CD4-positive, alpha-beta T cell treated with Interleukin-12 subunit alpha and Interleukin-12 subunit beta, for 1 hour (primary cell): ENCODE measurements at places on chromosomes 6 and 20.

- no peak for DNase-seq
These were observed 151.3 kb downstream of the DLL1 start for GRCh38 chr6:170139531-170139930.

- DNase-seq = peak; percentile 10
These were observed 108.4 kb downstream of the HUS1B start for GRCh38 chr6:548517-548916.

- DNase-seq = no peak
These were observed 14.9 kb downstream of the BPIFA1 start for GRCh38 chr20:33250666-33251065.

GRCh38 chr6:155975506-155975905 lies 519.9 kb upstream of the NOX3 start:
- DNase-seq = no peak

GRCh38 chr20:40991181-40991889 lies 37.3 kb upstream of the TOP1 start:
- peak; percentile 39 for DNase-seq

DNA sequence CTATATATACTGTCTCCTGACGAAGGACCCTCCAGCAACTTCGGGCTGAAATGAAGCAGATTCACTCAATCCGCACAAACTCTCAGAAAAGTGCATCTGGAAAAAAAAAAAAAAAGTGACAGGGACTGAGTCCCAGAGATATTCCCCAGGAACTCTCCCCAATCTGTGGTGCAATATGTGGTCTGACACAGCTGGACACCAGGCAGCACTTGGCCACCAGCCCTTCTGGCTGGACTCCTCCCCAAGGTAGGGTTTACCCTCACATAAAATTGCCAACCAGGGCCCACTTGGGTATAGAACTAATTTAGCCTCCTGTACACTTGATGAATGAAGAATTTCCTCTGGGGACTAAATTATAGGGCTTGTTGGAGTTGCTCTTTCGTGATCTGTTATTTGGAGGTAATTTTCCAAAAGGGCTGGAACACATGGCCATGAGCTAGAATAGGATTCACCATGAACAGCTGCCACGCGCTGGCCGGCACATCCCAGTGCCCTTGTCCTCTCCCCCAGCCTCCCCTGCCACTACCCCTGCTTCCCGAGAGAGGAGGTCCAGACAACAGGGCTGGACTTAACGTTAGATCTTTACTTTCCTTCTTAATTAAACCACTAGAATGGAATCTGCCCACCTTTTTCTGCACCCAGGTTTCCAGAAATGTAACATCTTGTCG lies 379.2 kb downstream of the BMP2 start:
- no peak for DNase-seq

DNA sequence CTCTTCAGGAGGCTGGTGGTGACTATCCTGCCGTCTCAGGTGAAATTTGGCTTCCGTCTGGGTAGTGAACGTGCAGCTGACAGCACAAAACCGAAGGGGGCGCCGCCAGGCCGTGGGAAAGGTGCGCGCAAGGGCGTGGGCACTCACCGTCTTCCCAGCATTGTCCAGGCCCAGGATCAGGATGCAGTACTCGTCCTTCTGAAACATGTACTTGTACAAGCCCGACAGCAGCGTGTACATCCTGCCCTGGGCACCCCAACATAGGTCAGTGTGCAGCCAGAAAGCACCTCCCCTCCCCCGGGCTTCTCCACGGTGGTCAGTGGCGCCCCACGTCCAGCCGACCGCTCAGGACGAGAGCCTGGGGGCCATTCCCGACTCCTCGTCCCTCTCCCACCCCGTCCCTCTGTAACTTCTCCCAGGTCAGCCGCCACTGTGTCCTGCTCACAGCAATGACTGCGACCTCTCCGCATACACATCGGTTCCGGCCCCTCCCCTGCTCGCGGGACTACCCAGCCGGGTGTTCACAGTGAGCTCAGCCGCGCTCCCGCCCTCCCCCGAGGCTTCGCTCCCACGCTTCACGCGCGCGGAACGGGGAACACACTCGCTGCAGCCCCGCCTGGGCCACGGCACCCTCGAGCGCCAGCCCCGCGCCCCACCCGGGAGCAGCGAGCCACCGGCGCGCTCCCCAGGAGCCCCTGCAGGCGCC lies 771 bp downstream of the ARFRP1 start:
- DNase-seq = peak; percentile 70

- DNase-seq = no peak
These were observed 379.9 kb downstream of the C6orf118 start for GRCh38 chr6:164929408-164929977.

DNA sequence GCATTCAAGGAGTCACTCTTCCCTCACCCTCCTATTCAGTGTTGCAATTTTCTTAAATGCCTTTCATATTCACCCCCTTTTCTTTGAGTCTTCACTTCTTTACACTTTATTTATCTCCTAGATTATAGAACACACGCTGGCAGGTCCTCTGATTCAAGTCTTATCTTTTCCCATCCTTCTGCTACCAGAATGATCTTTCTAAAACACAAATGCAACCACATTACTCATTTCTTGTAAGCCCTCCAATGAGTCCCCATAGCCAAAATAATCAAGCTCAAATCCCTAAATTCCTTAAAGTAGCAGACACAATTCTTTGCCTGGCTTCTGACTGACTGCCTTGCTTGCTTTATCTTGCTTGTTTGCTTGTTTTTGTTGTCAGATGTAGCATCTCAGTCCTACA lies 920.0 kb downstream of the TFAP2A start:
- no peak for DNase-seq

DNA sequence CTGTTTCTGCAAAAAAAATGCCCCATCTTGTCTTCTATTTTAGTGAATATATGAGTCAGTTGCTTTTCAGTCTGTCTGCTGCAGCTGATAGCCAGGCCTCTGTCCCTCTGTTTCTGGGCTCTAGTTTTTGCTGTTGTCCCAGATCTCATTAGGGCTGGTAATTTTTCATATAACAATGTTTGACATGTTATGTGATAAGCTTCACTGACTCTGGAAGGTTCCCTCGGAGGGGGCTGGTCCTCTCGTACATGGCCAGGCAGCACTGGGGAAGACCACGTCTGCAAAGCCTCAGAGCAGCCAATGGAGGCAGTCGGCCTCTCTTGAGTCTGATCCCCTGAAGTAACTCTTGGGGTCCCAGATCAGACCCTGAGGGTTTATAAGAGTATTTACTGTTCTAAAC lies 223.8 kb downstream of the THBS2 start:
- DNase-seq = no peak

DNA sequence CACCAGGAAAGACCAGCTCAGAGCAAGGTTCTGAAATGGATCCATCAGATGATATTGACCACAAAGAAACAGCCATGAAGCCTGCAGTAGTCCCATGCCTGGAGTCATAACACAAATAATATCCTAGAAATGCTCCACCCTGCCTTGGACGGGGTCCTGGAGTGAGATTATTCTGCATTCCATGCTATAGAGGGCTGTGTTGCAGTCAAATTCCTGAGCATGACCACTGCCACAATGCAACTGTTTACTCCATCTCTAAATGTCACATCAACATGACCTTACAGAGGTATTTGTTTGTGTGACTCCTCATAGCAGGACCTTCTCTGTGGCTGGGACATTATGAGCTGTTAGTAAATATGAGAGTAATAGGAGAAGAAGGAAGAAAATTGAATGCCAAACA lies 257.5 kb upstream of the TCF21 start:
- DNase-seq = no peak

DNA sequence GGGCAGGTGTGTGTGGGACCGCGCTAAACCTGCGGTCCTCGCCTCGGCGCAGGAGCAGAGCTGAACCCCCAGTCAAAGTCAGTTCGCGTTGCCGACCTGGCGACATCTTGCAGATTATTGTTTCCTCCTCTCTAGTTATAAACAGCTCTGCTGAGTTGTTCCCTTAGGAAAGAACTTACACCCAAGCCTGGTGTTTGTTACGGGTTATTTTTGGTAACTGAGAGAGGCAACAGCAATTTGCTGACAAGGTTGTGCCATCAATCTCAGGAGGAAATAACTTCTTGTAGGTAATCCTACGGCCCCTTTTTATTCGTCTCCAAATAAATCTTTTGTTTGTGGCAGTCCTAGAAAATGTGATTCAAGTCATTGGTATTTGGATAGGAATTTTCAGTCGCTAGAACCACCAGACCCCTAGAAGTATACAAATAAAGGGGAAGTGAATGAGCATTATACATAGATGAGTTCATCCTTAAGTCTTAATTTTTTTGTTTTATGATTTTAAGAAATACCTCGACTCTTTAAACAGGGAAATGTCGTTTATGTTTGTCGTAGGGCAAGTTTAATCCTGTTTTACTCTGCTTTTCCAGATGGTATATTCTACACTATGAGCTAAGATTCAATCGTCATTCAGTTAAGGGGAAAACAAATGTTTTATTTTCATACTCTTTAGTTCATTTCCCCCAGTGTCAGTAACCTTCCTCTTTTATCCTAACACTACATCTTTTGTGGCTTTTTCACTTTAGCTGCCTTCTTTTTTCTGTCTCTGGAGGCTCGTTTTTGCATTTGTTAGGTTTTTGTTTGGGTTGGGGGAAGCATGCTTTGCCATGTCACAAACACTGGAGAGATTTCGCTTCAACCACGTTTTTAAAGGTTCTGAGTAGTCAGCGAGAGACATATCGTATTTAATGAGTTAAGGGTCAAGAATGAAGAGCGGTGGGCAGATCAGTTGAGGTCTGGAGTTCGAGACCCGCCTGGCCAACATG lies 1.2 kb downstream of the PM20D2 start:
- DNase-seq = peak; percentile 34

DNA sequence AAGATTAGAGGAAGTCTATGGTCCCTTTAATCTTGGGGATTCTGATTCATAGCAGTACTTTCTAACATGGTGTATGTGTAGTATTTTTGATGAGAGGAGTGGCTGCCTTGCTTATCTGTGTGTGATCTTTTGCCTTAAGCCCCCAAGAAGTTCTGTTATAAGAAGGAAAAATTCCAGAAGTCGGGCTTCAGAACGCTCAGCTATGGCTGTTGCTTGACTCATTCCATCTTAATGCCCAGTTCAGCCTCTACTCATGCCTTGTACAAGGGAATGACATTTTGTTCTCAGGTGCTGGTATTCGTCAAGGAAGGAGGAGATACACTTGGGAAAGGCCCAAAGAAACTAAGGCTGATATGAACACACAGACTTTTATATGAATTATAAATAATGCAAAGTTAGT lies 713.0 kb upstream of the MARCKS start:
- no peak for DNase-seq

DNA sequence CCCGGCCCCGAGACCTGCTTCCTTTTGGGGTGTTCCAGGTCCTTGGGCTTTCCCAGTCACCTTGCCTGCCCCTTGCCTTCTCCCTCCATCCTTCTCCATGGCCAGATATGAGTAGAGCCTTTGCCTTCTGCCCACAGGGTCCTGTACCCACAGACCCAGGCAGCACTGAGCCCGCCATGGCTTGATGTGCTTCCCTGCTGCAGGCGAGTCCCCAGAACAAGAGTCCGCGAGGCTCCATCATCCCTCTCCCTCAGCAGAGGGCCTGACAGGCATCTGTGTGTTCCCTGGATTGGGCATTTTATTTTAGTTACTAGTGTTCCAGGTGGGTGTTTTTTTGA lies 21.9 kb downstream of the PYGB start:
- no peak for DNase-seq

GRCh38 chr6:90303039-90303438 lies 6.4 kb upstream of the BACH2 start:
- no peak for DNase-seq

- DNase-seq = no peak
These were observed 605 bp downstream of the COX4I2 start for GRCh38 chr20:31638317-31638716.

- DNase-seq = no peak
These were observed 106.0 kb downstream of the SYCP2 start for GRCh38 chr20:59827138-59828056.

DNA sequence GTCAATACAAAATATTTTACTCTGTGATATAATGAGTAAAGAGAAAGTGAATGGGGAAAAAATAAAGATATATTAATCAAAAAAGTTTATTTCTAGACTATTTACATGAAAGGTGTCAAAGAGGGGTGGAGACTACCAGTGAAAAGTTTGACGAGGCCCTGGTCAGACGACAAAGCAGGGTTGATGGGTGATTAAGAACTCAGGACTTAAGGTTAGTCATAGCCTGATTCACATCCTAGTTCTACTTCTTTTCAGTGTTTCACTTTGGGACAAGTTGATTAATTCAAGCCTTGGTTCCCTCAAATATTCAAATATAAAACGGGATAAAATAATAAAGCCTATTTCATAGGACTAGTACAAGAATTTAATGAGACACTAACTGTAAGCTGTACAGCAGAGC lies 178.2 kb upstream of the HS3ST5 start:
- DNase-seq = no peak

GRCh38 chr6:75290136-75290945 lies 5.7 kb upstream of the TMEM30A start:
- no peak for DNase-seq

- no peak for DNase-seq
These were observed 107.5 kb upstream of the PRSS16 start for GRCh38 chr6:27139756-27140579.

DNA sequence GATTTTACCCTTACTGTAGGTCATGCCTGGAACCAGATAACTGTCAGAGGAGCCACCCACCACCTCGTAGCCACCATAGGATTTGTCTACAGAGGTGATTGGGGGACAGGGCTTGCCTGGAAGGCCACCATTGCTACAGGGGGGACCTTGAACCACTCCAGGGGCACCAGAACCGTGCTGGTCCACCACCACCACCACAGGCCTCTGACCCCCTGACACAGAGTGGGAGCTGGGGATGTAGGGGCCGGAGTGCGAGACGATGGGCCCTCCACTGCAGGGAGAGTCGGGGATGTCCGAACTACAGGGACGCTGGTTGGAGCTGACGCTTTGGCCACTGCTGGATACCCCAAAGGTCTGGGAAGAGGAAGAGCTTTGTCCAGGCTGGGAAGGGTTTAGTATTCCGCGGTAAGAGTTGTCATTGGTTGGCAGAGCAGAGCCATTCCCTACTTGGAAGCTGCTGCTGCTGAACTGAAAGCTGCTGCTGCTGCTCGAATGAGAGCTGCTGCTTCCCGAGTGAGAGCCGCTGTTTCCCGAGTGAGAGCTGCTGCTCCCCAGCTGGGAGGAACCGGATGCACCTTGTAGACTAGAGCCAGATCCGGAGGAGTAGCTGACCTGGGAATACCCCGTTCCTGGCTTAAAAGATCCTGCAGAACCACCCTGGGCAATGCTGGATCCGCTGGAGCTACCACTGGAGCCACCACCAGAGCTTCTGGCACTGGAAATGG lies 2.2 kb downstream of the PSORS1C1 start:
- DNase-seq = no peak

- DNase-seq = peak; percentile 53
These were observed 2.9 kb upstream of the BMP6 start for GRCh38 chr6:7723041-7723447.

- no peak for DNase-seq
These were observed 444.4 kb downstream of the HDGFL1 start for GRCh38 chr6:23013776-23014175.

DNA sequence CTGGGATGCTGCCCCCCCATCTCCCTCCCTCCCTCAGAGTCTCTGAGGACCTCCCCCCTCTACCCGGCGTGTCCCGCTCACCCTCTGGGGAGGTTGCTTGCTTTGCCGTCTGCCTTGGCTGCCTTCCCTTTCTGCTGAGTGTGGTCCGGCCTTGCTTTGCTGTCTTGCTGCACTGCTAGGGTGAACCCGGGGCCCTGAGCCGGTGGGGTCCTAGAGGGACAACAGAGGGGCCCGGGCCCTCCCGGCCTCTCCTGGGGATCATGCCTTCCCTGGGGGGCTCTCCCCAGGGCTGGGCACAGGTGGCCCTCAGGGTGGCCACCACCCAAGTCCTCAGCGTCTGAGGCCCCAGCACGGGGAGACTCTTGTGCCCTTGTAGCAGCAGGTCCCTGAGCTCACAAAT lies 19.3 kb downstream of the SLCO4A1 start:
- DNase-seq = no peak

GRCh38 chr6:134850721-134851305 lies 99.1 kb downstream of the ALDH8A1 start:
- DNase-seq = no peak
